Cerebellum (tissue), 4 donors: ENCODE measurements at places on chromosomes 5 and 9. TPM values are rescaled to one million over a fixed set of nuclear protein-coding genes. Genes with fewer than 3 reads are reported as not detected.
A peak's percentile ranks its signal among the peaks of the same experiment; 100 is the strongest.

ADAMTS12 gene
- total RNA-seq = 7.6 TPM

DNA sequence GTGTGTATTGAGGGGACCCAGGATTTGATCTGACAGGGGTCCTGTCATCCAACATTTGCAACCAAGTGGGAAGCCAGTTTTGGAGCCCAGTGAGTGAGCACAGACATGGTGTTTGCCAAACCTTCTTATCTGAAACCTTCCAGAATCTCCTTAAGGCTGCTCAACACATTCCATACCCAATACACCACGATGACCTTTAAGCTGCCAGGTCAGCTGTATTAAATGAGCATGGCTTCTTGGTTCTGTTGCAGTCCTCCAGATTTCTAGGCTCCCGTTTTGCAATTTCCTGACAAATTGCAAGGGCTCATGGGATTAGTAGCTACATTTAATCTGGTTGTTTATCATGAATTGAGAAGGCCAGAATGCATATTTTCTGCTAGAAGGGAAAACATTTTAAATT, 124.2 kb upstream of the ATP10B start:
- no peak for DNase-seq

MLANA gene
- not detected for total RNA-seq

GRCh38 chr5:146699664-146700418, 178.7 kb downstream of the PPP2R2B start:
- peak; percentile 54 for DNase-seq

- DNase-seq = no peak
Measured at GRCh38 chr5:96151891-96152290, 190.2 kb upstream of the ELL2 start.

EMB gene
- total RNA-seq = 7.9 TPM

DNA sequence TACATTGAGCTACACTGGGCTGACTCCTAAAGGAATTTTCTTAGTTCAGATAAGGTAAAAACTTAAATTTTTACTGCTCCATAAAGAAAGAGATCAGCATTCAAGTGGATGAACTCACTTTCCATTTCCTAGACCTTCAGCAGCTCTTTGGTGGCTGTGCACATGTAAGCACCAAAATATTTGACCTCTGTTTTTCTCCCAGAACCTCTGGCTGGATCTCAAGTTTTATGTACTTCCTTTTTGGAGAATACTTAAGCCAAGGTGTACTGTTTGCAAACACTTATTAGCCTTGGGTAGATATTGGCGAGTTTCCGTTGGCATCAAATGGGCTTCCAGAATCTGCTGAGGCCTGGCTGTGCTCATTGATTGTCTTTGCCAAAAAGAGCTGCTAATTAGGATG, 10.3 kb downstream of the TNC start:
- peak; percentile 53 for DNase-seq
